ENCODE measurements at places on chromosomes 2 and 18.
A peak's percentile ranks its signal among the peaks of the same experiment; 100 is the strongest.

DNA sequence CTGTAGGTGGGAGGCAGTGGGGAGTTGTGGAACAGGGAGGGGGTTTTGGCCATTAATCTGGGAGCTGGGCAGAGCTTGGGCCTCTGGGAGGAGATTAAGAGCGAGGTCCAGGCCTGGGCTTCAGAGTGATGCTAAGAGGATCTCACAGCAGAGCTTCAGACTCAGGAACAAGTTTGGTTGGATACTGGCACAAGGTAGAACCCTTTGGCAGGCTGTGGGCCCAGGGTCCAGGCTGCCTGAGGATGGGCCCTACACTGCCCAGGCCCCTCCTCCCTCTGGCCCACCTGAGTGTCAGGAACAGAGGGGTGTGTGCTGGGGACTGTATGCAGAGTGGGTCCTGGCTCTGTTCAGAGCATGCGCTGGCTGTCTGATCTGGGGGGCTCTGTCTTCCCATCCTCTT lies 334.9 kb downstream of the CYP26B1 start:
- no peaks in the 10 kb centered on the region for H3K36me3 ChIP-seq
- DNase-seq: no peak
- H3K4me3 ChIP-seq: no peak overlapping the region
- H3K4me1 ChIP-seq: no peaks in the 10 kb centered on the region
- H3K27ac ChIP-seq: no peak overlapping the region
- no peaks in the 10 kb centered on the region for H3K27me3 ChIP-seq

DNA sequence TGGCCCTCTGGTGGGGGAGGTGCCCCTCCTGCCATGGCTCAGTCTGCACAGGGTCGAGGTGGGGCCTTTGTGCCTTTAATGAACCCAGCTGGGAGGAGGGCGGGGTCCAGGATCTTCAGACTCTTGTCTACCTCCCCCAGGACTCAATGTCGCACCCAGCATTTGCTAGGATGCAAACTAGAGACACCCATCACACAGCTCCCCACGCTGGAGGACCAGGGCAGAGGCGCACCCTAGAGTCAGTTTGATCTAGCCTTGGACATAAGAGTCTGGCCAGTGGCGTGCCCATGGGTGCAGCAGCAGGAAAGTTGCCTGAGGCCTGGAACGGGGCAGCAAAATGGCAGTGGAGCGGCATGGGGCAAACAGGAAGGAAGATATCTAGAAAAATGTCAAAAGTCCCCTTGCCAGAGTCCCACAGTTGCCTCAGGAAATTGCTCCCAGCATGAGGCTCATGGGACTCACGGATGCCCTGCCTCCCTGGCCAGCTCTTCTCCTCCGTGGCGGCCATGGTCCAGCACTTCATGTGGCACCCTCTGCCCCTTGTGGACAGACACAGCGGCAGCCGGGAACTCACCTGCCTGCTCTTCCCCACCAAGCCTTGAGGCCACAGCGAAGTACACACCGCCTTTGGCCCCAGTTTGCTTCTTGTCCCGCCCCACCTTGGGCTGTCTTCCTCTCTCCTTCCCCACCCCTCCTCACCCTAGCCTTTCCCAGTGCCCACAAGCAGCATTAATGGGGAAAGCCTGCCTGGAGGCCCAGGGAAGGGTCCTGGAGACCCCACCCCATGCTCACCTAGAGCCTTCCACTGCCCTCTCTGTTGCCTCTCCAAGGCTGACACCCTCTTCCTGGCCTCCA lies 17.7 kb downstream of the SH2D6 start:
- no peaks in the 10 kb centered on the region for H3K27me3 ChIP-seq
- H3K4me3 ChIP-seq: no peak overlapping the region
- DNase-seq: no peak
- peak overlapping the region; percentile 82 for H3K27ac ChIP-seq
- peaks cover 25% of the 10 kb centered on the region for H3K4me1 ChIP-seq

DNA sequence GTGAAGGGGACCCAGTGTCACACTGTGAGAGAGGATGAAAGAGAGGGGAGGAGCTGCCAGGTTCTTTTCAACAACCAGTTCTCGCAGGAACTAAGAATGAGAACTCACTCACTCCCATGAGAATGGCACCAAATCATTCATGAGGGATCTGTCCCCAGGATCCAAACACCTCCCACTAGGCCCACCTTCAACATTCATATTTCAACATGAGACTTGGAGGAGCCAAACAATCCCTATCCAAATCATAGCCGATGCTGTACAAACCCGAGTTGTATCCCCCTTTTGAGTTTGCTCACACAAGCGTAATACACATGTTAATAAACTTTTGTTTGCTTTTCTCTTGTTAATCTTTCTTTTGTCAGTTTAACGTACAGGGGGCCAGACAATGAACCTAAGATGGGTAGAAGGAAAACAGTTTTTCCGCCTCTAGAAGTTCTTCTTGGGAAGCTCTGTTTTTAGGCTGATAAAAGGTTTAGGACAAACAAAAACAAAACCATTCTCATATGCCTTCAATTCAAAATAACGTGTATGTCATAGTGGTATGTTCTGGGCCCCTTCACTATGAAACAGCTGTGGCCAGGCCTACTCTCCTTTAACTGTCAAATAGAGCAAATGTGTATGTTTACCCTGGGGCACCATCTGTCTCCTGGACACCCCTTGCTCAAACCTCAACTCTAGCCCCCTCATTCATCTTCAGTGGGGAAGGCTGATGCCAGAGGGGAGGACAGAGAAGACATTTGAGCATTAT lies 9.1 kb upstream of the TMEM37 start:
- H3K27ac ChIP-seq: no peak overlapping the region
- no peak for DNase-seq
- no peaks in the 10 kb centered on the region for H3K27me3 ChIP-seq

DNA sequence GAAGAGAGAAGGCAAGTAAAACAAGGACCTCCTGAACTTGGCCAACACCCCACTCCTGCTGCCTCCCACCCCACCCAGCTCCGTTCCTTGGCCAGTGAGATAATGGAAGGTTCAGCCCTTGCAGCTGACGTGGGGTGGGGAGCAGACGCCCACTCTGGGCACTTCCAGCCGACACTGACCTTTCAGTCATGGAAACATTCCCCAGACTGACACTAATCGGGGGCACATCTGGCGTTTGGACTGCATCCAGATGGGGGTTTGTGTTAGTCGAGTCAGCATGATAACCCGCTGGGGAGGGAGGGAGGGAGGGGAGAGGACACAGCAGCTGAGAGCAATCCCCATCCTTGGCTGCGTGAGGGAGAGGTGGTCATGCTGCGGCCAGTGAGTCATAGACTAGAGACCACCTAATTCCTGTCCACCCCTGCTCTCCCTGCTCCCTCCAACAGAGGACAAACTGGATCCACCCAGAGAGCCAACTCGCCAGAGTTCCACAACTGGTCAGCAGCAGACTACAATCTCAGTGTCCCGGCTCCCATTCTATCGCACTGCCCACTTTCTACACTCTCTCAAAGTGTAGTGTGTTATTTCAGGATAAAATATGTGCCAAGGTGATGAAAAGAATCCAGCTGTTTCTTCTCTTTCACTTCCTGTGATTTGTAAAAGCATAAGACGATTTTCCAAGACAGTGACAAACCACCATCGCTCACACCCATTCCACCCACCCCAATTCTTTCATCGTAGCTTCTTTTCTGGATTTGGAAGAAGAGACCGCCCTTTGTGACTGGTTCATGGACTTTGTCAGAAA lies 115.4 kb upstream of the PKDCC start:
- no peak overlapping the region for H3K27ac ChIP-seq
- no peaks in the 10 kb centered on the region for H3K36me3 ChIP-seq
- H3K4me3 ChIP-seq: no peak overlapping the region
- H3K4me1 ChIP-seq: no peaks in the 10 kb centered on the region
- DNase-seq: no peak

GRCh38 chr2:180359522-180360282 lies 352.6 kb upstream of the CWC22 start:
- H3K4me1 ChIP-seq: no peaks in the 10 kb centered on the region
- no peak for DNase-seq
- H3K27me3 ChIP-seq: no peaks in the 10 kb centered on the region
- no peaks in the 10 kb centered on the region for H3K36me3 ChIP-seq

GRCh38 chr18:47758000-47758399 lies 172.5 kb downstream of the SMAD2 start:
- no peak for DNase-seq
- H3K4me3 ChIP-seq: no peak overlapping the region
- no peaks in the 10 kb centered on the region for H3K36me3 ChIP-seq
- no peak overlapping the region for H3K27ac ChIP-seq

- no peak for DNase-seq
- H3K4me1 ChIP-seq: no peaks in the 10 kb centered on the region
- no peak overlapping the region for H3K27ac ChIP-seq
- H3K4me3 ChIP-seq: no peak overlapping the region
- no peaks in the 10 kb centered on the region for H3K36me3 ChIP-seq
Measured at GRCh38 chr2:56287508-56287907, 103.7 kb downstream of the CCDC85A start.

- H3K4me3 ChIP-seq: no peak overlapping the region
- no peaks in the 10 kb centered on the region for H3K4me1 ChIP-seq
- no peaks in the 10 kb centered on the region for H3K36me3 ChIP-seq
- H3K27me3 ChIP-seq: no peaks in the 10 kb centered on the region
Measured at GRCh38 chr2:134443814-134444480, 190.1 kb downstream of the MGAT5 start.

- no peak overlapping the region for H3K27ac ChIP-seq
- H3K4me3 ChIP-seq: no peak overlapping the region
- H3K36me3 ChIP-seq: no peaks in the 10 kb centered on the region
- no peaks in the 10 kb centered on the region for H3K27me3 ChIP-seq
Measured at GRCh38 chr2:4762951-4763376, 929.2 kb upstream of the SOX11 start.

GRCh38 chr18:37783771-37784170 lies 218.2 kb upstream of the CELF4 start:
- no peaks in the 10 kb centered on the region for H3K36me3 ChIP-seq
